ENCODE measurements at places on chromosomes 3 and 15. TPM values are rescaled to one million over a fixed set of nuclear protein-coding genes. Genes with fewer than 3 reads are reported as not detected.

DNA sequence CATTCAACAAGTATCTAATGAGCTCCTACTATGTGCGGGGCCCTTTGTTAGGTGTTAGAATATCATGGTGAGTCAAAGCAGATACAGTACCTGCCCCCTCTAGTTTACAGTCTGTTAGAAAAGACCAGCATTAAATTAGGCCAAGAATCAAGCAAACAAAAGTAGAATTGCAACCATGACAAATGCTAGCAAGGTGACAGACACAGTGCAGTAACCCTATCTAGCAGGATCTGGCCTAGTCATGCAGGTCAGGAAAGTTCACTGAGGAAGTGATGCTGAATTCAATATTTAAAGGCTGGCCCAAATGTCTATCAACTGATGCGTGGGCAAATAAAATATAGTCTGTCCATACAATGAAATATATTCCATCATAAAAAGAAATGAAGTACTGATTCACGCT, 200.7 kb downstream of the RORA start:
- no peak overlapping the region for H3K27ac ChIP-seq
- H3K36me3 ChIP-seq = no peaks in the 10 kb centered on the region
- DNase-seq = no peak

DNA sequence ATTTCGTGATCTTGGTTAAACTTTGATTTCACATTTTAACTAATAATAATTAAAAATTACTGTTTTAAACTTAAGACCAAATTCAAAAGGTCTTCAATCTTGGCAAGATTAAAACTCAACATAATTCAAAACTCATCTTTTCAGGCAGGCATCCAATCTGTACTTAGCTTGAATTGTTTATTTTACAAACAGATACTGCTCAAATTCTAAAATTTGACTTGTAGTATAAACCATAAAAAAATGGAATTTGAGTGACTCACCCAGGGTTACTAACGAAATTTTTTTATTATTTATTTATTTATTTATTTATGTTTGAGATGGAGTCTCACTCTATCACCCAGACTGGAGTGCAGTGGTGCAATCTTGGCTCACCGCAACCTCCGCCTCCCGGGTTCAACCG, 64.4 kb downstream of the GAP43 start:
- H3K27me3 ChIP-seq = no peaks in the 10 kb centered on the region
- H3K36me3 ChIP-seq = peaks cover 3% of the 10 kb centered on the region
- no peak for DNase-seq

Gene IL17RC
- total RNA-seq = 7.3 TPM

DNA sequence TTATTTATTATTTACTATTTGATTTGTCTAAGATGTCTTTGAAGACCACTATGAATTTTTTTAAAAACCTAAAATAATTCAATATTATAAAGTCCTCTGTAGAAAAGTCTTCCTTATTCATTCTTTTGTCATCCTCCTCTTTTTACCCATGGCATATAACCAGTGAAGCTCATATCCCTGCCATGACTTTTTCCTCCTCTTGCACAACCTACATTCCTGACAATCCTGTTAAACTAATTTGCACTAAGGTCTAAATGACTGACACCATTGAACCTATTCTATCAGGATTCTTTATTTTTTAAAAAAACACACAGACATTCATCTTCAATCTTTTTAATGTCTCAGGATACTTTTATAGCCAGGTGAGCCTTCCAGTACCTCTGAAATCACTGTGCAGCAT, 159.9 kb upstream of the SLC2A2 start:
- no peaks in the 10 kb centered on the region for H3K36me3 ChIP-seq
- no peak overlapping the region for H3K4me3 ChIP-seq
- no peaks in the 10 kb centered on the region for H3K27me3 ChIP-seq
- H3K4me1 ChIP-seq = peaks cover 13% of the 10 kb centered on the region

Gene ACTRT3
- total RNA-seq = 1.5 TPM

Gene MORF4L1
- 472 TPM for total RNA-seq

GRCh38 chr15:76153241-76154197, 93.7 kb downstream of the TMEM266 start:
- H3K4me3 ChIP-seq = no peak overlapping the region
- H3K4me1 ChIP-seq = no peaks in the 10 kb centered on the region
- no peak for DNase-seq

Gene C3orf80
- total RNA-seq = 0.44 TPM

DNA sequence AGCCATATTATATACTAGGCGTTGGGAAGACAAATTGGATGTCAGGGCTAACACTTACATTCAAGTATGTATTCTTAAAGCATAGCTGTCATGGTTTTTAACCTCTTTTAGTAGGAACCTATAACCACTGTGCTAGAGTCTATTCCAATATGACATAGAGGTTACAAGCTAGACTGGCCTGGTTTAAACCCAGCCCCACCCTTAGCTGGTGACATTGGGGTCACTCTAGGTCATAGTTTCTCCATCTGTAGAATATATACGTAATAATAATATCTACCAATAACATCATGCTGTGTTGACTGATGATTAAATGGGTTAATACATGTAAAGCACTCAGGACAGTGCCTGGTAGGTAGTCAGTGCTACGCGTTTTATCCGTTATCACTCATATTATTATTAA, 16.7 kb downstream of the NRROS start:
- no peaks in the 10 kb centered on the region for H3K4me1 ChIP-seq
- DNase-seq = no peak
- no peaks in the 10 kb centered on the region for H3K36me3 ChIP-seq
- no peak overlapping the region for H3K4me3 ChIP-seq

DNA sequence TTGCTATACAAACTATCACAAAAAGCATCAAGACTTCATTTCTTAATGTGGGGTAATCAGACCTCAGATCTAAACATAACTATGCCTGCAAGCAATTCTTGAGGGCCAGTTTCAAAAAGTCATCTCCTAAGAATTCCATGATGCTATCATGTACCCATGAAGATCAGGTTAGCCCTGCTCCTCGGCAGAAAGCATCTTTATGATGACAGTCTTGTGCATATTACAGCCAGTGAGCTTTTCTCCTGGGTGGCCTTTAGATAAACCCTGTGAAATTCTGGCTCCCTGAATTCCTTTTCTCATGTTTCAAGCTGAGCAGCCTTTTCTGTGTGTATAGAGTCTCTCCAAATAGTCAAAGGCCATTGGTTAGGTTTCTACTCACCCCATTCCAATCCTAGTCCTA, 201.9 kb upstream of the MCTP2 start:
- DNase-seq = no peak
- no peak overlapping the region for H3K4me3 ChIP-seq
- no peak overlapping the region for H3K27ac ChIP-seq
- no peaks in the 10 kb centered on the region for H3K27me3 ChIP-seq

DNA sequence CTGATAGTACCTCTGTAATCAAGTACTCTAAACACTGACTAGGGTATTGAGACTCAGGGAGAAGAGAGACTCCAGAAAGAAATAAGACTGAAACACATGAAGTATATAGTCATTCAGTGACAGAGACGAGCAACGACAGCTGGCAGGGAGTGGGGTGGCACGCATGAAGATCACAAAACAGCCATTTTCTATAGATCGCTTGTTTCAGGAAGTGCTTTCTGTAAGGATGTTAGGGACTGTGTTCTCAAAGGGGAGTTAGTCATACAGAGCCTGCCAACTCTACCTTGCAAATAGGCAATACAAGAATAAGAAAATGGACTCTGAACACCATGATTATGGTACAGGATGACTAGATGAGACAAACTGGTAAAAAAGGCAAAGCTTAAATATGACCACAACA, 139.5 kb downstream of the TBL1XR1 start:
- H3K4me1 ChIP-seq = peaks cover 10% of the 10 kb centered on the region
- DNase-seq = no peak
- no peak overlapping the region for H3K27ac ChIP-seq
